ENCODE measurements at places on chromosomes 1 and 21. TPM values are rescaled to one million over a fixed set of nuclear protein-coding genes. Genes with fewer than 3 reads are reported as not detected.
A peak's percentile ranks its signal among the peaks of the same experiment; 100 is the strongest.

DNA sequence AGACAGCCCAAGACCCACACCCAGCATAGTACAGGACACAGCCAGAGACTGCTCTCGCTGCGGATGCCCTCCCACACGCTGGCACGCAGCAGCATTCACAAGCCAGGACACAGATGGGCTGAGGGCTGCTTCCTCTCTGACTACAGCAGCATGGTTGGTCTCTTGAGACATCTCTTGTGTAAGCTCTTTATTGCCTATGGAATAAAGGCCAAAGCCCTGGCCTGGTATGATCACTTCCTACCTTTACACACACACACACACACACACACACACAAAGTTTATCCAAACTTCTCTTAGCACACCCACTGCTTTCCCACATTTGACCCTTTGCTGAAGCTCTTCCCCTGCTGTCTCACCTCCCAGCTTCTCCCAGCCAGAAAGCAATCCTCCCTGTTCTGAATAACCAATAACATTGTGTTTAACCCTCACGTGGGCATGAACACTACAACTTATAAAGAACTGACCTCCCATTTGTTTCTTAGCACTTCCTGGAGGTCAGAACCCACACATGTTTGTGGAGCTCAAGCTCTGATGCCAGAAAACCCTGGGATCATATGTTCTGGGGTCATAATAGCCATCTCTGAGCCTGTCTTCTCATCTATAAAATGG, 1.2 kb upstream of the LUZP1 start:
- no peak for DNase-seq

- DNase-seq: no peak
These were observed 1.1 kb upstream of the OSBPL9 start for GRCh38 chr1:51615780-51616291.

- DNase-seq: peak; percentile 28
These were observed 95.2 kb downstream of the KCNJ15 start for GRCh38 chr21:38351961-38352521.

CASQ1 gene
- polyA plus RNA-seq: not detected

GRCh38 chr21:31416465-31416864, 72.4 kb upstream of the TIAM1 start:
- DNase-seq: no peak

CCDC185 gene
- not detected for polyA plus RNA-seq

DNA sequence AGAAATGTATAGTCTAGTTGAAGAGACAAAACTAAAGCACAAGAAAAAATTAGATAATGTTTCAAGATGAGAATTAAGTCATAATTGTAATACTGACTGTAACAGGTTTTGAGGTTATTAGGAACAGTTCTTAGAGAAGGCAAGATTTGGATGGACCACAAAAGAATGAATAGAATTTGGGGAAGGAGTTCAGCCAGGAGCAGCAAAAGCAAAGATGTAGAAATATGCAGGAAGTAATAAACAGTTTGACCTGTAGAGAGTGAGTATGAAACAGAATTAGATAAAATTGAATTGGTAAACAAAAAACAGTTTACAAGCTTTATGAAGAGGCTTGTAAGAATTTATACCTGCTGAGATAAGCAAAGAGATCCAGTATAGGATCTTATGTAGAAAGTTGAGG, 16.3 kb downstream of the VPS45 start:
- no peak for DNase-seq

DNA sequence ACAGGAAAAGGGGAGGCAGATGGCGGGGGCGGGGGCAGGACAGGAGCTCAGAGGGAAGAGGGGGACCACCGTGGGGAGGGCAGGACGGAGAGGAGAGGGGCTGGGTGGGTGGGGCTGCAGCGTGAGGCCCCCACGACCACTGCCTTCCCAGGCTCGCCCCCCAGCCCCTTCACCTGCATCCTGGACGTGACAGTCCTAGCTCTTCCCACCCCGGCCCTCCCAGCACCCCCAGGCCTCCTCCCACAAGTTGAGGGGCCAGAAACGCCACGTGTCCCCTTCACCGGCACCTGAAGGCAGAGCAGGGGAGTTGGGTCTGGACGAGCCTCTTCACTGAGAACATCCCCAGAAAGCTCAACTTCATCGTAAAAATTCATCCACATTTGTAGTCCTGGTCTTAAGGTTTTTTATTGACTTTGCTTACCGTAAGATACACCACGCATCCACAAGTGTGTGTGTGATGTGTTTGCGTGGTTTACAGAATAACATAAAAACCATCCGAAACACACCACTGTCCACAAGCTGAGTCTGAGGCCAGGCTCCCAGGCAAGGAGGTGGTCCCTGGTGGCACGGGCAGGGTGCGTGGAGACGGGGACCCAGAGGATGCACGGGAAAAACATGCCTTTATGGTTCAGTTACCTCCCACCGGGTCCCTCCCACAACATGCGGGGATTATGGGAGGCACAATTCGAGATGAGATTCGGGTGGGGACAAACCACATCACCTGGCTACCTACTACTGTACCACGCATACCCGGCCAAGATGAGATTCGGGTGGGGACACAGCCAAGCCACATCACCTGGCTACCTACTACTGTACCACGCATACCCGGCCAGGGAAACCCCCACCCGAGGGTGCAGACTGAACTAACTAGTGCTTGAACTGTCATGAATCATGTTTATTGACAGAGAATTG, 13.9 kb upstream of the COL18A1 start:
- DNase-seq: no peak

CD247 gene
- polyA plus RNA-seq: not detected

- no peak for DNase-seq
These were observed 26.3 kb downstream of the SAMD13 start for GRCh38 chr1:84327830-84328229.

WNT9A gene
- polyA plus RNA-seq: 1.7 TPM

- DNase-seq: no peak
These were observed 25.5 kb upstream of the CCSAP start for GRCh38 chr1:229368347-229368746.

DNA sequence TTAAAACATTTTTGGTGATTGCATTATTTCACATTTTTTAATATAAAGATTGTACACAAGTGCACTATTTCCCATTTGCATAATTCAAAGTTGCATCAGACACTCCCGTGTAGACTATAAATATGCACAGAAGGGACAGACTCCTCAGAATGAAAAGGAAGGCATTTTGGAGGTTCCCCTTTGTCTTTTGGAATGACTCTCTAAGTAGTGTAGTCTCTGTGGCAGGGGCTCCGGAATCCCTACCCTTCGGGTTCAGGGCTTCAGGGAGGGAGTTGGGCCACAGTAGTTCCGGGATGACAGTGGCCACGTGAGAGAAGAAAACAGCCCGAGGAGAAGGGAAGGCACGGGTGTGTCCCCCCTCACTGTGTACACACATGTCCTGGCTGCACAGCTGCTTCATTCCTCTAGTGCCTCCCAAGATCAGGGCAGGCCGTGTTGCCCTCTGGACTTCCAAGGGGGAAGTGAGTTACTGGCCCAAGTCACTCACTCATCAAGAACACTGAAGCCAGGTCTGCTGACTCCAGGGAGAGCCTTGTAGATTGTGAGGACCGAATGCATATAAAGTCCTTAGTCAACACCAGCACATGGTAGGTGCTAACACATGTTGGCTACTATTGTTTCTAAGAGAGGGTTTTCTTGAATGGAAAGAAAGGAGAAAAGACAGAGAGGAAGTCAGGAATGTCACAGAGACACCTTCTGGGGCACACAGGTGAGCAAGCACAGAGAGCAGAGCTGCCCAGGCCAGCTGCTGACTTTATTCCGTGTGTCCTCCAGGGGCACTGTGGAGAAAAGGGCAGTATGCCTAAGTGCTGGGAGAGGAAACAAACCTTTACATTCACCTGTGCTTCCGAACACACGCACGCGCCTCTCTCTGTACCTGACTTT, 39.8 kb downstream of the LHX4 start:
- no peak for DNase-seq

DNA sequence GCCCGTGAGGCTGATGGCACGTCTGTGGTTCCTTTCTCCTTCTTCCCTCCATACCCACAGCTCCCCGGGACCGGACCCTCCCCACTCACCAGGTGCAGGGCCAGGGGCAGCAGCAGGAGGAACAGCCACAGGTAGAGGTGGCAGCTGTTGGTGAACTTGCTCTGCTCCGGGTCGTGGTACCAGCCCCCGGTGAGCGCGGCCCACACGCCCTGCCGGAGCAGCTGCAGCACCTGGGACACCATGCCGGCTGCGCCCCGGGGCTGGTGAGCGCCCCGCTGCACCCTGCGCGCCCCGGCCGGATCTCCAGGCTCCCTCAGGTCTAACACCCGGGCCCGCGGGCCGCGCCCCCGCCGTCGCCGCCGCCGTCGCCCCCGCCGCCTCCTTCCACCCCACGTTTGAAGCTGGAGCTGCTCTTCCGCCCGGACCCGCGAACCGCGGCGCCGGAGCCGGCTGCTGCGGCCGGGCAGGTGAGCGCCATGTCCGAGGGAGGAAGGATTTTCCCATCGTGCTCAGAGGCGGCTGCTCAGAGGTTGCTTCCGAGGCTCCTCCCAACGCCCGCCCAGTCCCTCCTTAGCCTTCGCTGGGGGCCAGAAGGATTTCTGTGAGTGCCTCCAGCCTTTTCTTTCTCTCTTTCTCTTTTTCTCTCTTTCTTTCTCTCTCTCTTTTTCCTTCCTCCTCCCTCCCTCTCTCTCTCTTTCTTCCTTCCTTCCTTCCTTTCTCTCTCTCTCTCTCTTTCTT, at the start of gene PCNX2:
Gene PCNX2, minus strand, starts transcription at position 489 of the 738 bp plus-strand sequence. Its CDS starts 247 bp downstream, at position 242.
- DNase-seq: no peak

SPOCD1 gene
- polyA plus RNA-seq: 4.7 TPM

DNA sequence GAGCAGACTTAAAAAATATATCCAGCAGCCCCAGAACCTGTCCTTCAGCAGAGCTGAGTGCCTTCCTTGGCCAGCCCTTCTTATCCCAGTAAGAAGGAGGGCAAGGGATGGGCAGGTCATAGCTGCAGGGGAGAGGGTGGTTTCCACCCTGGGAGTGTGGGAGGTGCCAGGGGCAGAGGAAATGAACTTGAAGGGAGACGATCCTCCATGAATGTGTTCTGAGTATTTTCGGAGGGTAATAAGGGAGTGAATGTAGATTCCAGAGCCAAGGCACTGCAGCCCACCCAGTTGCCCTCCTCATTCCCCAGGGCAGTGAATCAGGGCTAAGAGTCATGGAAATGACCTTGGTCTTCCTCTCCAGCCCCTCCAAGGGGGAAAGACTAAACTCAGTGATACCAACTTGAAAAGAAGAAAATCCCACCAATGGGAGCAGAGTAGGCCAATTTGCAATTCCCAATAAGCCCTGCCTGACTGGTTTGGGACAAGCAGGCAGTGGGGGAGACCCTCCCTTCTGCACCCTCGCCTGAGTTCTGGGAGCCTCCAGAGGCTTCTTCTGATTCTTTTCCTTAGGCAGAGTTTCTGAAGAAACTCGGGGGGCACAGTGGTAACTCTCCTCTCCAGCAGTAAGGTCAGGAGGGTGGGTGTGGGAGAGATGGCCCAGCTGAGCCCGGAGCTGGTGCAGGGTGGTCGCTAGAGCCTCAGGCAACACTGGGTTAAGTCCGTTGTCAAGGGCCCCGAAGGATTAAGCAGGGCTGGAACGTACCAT, 4.2 kb downstream of the MYOG start:
- DNase-seq: no peak

- no peak for DNase-seq
These were observed 32.5 kb upstream of the HMCN1 start for GRCh38 chr1:185701650-185702049.

CRYBG2 gene
- polyA plus RNA-seq: 15.5 TPM

DNA sequence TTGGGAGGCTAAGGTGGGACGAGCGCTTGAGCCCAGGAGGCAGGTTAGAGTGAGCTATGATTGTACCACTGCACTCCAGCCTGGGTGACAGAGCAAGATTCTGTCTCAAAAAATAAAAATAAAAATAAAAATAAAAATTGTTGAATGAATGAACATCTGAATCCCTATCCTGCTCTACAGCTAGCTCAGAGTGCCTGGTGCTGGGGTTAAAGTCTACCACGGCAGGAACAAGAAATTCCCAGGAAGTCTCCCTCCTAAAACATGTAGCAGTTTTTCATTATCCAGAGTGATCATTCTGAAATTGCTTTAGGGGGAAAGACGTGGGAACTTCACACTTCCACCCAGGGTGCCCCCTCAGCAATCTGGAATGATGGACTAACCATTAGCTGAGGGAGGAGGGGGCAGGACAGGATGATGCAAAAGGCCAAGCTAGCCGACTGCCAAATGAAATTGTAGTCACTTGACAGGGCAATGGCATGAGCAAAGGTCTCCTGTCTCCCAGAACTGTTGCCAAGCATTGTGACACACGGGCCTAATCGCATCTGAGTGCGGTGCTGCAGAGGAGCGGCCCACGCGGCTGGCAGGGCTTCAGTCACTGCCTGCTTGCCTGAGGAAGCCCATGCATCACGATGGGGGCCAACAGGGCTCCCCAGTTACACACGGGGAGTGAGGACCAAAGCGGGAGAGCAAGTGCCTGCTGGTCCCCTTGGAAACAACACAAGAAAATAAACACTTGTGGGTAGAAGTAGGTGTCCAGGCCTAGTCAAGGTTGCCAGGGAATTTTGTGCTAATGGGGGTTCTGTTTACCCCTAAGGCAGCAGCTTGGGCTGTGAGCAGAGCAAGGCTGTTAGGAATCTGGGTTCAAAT, 85.7 kb downstream of the NENF start:
- no peak for DNase-seq

Data from keratinocyte (primary cell).